ENCODE measurements at places on chromosomes 1 and 21.

DNA sequence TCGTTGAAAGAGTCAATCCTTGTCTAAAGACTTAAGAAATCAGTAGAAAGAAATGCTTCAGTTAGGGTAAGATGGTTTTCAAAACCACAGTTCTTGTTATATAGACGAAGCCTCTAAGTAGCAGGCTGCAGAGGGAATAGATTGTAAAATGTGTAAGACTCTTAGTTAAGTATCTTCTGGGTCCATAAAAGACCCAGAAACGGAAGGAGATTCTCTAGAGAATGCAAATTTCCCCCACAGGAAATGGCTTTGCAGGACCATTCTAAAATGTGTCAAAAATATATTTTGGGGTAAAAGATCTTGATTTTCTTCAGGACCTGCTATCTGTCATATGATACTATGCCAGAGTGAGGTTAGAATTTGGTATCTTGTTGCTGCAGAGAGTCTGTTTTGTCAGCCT lies 13.4 kb downstream of the OR2T1 start:
- no peak for DNase-seq

DNA sequence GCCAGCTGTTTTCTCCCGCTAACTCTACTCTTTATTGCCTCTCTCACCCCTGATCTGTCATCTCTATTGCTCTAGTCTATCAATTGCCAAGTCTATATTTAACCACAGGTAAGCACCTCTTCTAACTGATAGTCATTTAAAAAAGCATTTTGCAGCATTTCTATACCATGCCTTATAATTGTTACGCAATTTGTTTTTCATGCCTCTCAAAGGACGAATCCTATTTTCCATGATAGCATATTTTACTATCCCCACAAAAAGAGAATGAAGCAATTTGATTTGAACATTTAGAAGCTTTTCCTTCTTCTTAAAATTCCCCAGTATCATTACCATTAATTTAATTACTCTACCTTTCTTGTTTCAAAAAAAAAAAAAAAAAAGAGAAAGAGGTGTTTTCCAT lies 432.8 kb upstream of the ZP4 start:
- no peak for DNase-seq

- DNase-seq = no peak
Observed at GRCh38 chr1:209454340-209454994, 129.0 kb upstream of the CAMK1G start.

GRCh38 chr1:231419147-231419546 lies 2.9 kb downstream of the EGLN1 start:
- DNase-seq = no peak

DNA sequence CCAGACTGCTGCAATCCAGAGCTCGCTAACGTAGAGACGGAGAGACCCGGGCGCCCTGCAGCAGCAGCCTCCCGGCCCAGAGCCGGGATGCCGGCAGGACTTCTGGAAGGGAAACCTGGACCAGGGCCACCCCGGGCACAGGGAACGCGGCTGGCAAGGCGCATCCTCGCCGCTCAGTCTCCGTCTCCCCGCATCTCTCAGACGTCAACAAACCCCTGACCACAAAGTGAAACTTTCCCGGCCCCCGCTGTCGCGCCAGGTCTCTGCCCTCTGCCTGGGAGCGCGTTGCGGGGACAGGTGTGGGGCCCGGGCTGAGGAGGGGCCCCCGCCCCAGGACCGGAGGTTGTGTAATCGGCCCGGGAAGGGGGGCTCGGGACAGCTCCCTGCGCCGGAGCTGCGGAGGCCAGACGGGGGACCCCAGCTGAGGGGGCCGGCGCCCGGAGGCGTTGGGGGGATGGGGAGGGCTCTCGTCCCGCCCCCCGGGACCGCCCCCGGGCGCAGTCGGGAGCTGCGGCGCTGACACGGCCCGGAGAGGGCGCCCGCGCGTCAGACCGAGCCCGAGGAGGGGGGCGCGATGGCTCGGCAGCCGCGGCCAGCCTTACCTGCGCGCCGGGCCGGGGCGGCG lies 116.6 kb upstream of the HIVEP3 start:
- no peak for DNase-seq

Data from AG09309 (cell line).